ENCODE measurements at places on chromosomes 16 and 17.
A peak's percentile ranks its signal among the peaks of the same experiment; 100 is the strongest.

DNA sequence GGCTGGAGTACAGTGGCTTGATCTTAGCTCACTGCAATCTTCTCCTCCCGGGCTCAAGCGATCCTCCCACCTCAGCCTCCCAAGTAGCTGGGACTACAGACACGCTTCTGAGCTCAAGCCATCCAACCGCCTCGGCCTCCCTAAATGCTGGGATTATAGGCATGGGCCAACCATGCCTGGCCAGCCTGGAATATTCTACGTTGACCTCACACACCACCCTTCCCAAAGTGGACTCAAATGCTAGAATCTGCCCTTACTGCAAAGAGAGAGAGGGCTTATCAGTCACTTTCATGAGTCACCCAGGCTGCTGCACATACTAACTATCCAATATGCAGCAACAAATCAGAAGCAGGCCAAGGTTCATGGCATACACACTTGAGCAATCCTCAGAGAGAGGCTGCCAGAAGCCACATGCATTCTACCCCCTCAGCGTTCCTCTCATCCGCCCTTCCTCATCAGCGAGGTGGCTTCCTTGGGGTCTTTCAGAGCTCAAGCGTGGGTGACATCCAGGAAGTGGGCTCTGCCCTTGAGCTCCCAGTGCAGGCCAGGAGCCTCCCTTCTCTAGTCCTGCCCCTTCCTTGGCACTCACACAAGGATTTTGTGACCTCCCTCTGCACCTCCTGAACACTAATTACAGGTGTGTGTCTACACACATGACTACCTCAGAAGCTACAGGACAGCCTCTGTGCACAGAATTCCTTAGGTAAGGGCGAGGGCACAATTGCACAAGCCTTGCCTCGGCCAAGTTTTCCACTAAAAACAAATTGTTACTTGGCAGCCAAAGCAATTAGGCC, 24.8 kb upstream of the SIAH1 start:
- no peak for DNase-seq

GRCh38 chr16:15770107-15770506, 86.7 kb downstream of the MYH11 start:
- DNase-seq = no peak

DNA sequence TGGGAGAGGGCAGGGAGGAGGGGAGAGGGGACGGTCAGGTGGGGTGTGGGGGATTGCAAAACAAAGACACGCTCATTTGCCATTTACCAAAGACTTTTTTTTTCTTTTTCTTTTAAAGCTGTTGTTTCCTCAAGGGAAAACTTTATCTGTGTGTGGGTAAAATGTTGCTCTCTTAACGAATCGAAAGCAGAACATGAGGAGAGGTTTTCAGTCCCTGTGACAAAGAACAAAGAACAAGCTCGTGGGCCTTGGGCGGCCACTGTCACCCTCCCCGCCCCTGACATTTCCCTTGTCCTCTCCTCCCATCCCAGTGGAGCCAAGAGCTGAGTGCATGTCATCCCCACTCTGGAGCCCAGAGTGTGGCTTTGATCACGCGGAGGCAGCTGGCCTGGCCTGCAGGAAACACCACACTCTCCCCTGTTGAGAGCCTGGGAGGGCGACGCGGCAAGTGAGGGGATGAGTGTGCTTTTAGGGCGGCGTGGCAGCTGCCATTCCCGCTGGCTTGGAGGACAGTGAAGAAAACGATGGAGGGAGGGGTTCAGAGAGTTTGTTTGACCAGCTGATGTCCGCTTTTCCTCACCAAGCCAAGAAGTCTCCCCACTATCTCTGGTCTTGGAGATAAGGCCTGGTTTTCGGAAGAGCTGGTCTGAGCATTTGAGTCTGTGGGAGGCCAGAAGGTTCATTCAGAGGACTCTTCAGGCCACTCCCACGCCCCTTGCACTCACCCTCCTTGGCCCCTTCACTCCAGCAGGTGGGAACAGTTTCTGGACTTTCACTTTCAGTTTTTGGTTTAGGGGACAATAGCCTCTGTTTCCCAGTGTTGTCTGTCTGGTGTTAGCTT, 11.4 kb downstream of the CCR7 start:
- no peak for DNase-seq

- DNase-seq = no peak
These were observed 338.7 kb downstream of the C16orf95 start for GRCh38 chr16:86978445-86979030.

DNA sequence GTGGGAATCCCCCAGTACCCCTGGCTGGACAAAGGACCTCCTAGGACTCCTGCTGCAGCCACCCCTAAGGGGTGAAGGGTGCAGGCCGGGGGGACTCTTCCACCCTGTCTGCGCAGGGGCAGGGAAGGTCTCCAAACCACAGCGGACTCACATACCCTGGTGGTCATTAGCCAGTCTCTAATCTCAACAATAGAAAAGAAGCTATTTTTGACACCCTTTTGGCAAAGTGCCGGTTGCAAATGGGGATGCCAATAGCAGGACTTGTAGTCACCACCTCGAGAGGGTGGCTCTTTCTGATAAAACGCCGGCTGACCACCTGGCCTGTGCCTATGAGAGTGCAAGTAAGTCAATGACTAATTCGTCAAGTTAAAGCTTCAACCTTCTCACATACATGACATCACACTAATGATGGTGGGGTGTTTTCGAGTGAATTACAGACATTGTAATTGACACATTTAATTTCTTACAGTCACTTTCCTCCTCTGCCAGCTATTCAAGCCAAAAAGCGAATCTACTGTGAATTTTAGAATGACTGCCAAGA, 23.1 kb upstream of the DNAH17 start:
- DNase-seq = no peak

- DNase-seq = no peak
These were observed 2.9 kb downstream of the NUP93 start for GRCh38 chr16:56732832-56733231.

- DNase-seq = no peak
These were observed 27.7 kb downstream of the NME3 start for GRCh38 chr16:1743376-1744337.

GRCh38 chr16:8941718-8942344, 21.9 kb downstream of the USP7 start:
- no peak for DNase-seq

DNA sequence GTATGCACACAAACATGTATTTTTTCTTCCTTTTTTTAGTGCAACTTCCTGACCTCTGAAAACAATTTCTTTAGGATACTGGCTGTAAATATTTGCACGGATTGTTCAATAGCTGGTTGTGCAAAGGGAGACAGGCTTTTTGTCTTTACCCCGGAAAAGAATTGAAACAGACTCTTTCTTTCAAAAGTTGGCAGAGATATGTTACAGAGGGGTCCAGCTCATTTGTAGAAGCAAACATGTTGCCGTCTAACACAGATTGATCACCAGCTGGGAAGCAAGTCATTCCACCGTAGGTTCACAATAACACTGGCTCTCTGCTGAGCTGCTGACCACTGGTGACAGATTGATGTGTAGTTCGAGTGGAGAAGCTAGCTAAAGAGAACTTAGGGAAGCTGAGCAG, 130.9 kb downstream of the STX8 start:
- no peak for DNase-seq

DNA sequence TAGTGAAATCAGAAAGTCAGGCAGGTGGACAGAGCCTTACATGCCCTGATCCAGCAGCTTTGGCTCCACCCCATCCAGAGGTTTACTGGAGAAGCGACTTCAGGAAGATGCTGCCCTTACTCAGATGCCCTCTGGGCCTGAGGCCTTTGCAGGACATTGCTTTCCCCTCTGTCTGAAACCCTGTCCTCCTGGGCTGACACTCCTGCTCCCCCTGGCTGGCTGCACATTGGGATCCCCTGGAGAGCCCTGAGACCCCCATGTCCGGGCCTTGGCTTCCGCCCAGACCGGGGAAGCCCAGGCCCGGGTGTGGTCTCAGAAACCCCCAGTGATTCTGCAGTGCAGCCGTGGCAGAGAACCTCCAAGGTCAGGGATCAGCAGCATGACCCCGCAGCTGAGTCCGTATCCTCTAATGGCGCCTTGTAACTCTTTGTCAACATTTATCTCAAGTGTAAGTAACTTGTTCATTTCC, 36.6 kb downstream of the BCO1 start:
- no peak for DNase-seq

- DNase-seq = no peak
These were observed 35.0 kb downstream of the MAPT start for GRCh38 chr17:45929344-45929743.

GRCh38 chr17:70110443-70110880, 35.4 kb downstream of the KCNJ16 start:
- DNase-seq = no peak

GRCh38 chr17:34902831-34903547, 58.3 kb downstream of the CCT6B start:
- no peak for DNase-seq

DNA sequence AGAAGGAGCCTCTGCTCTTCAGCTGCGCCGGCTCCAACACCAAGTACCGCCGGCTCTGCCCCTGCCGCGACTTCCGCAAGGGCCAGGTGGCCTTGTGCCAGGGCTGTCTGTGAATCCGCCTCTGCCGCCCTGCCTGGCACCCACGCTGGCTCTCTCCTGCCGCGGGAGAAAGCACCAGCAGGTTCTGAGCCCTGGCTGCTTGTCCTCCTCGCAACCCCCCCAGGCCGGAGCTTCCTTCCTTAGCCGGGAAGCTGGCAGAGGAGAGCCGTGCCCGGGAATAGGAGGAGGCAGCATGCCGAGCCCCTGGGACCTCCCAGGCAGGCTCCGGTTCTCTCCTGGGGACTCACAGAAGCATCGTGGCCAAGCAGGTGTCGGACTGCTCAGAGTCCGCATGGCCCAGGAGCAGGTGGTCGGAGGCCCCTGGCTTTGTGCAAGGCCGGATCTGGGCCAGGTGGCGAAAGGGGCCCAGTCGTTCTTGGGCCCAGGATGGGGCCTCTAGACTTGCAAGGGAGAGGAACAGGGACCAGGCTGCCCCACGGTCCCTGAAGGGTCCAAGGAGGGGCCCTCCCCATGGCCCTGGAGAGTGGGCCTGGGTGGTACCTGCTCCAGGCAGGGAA, 80.6 kb downstream of the MGAT5B start:
- DNase-seq = no peak

GRCh38 chr16:926715-927114, 44.1 kb downstream of the LMF1 start:
- no peak for DNase-seq

GRCh38 chr16:67191411-67191994, 452 bp upstream of the E2F4 start:
- DNase-seq = no peak

GRCh38 chr17:50893183-50893993, 27.2 kb upstream of the TOB1 start:
- no peak for DNase-seq

- peak; percentile 81 for DNase-seq
These were observed 5.0 kb downstream of the CORO6 start for GRCh38 chr17:29617481-29618271.

DNA sequence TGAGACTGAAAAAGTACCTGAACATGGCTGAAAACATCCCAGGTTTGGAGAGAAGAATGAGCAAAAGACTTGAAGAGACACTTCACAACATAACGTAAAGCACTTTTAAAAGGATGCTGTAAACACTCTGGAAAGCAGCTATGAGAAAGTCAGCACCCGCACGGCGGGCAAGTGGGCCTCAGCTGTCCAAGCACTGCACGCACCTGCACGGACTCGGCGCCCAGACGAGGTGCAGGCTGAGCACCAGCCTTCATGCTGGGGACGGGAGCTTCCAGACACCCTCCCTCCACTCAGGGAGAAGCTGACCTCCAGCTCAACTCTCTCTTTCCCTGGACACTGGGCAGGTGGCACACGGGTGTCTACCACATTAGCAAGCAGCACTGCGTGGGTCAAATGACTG, 13.1 kb downstream of the CCDC57 start:
- no peak for DNase-seq

DNA sequence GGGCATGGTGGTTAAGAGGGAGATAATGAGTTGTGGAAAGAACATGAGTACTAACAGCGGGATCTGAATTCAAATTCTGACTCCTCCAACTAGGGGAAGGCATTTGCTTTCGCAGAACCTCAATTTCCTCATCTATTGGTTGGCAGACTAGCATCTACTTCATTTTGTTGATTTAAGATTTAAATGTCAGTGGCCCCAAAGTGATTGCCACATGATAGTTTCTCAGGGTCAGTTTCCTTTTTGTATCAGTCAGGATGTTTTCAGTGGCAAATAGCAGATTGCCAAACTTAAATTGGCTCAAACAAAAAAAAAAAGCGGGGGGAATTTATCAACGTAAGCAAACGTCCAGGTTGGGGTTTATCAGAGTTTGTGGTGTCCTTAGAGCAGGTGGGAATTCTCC, 25.1 kb upstream of the NOS2 start:
- no peak for DNase-seq

DNA sequence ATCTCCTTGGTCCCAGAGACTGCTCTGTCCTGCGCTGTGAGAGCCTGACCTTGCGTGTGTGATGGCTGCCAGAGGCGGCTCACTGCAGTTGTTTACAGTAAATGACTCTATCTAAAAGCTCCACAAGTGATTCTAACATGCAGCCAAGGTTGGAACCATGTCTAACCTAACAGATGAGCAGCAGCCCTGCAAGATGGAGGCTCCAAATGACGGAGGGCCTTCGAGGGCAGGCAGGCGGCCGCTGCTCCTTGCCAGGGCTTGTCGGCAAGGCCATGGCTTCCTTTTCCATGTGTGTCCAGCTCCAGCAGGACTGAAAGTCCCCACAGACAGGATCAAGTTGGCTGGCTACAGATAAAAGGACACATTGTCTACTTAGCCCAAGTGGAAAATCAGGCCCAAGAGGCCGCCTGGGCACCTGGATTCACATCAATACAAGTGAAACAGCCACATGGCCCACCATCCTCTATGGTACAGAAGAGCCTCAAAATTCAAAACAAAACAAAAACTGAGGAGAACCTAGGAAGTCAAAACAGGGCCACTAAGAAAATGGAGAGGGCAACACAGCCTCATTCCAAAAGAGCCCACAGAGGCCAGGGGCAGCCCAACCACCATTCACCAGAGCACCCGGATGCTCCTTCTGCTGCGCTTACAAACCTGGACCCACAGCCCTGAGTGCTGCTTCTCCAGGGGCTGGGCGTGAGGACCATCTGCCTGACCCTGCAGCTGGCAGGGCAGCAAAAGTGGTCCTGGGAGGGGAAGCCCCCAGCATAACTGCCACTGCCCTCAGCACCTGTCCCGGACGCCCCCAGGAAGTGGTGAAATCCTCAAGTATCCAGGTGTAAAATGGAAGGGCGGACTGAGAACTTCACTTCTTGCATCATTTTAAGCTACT, 65.0 kb downstream of the AMFR start:
- no peak for DNase-seq

DNA sequence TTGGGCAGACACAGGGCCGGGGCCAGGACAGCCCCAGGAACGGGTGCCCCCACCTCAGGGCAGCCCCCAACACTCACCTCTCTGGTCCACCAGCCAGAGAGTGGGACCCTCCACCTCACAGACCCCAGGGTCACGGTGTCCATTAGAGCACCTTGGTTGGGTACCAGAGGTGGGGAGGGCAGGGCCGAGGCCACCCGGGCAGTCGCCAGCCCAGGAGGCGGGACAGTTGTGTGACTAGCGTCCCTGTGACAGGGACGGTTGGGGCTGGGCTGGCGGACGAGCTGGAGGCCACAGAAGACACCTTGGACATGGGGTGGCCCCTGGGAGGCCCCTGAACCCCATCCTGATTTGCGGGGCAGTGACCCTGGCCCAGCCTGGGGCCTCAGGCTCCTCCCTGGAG, 11.7 kb upstream of the C1QTNF8 start:
- DNase-seq = no peak
